Fibroblast of lung (primary cell): ENCODE measurements at places on chromosomes 12 and 14. TPM values are rescaled to one million over a fixed set of nuclear protein-coding genes. Genes with fewer than 3 reads are reported as not detected.

NTN4 gene
- total RNA-seq = 8.2 and 28.6 TPM in 2 replicates

TRHDE gene
- total RNA-seq = 5.9 and 7.3 TPM in 2 replicates

CLEC6A gene
- not detected in 2 replicates for total RNA-seq

ESR2 gene
- 0.26 and 0.66 TPM in 2 replicates for total RNA-seq

LMO3 gene
- total RNA-seq = under 0.01 and 0.50 TPM in 2 replicates

MYH7 gene
- not detected in 2 replicates for total RNA-seq

KRT81 gene
- not detected in 2 replicates for total RNA-seq

ZCCHC8 gene
- total RNA-seq = 20.5 and 23.8 TPM in 2 replicates

DHH gene
- total RNA-seq = under 0.01 TPM in 2 replicates

KRT74 gene
- not detected in 2 replicates for total RNA-seq

NELL2 gene
- 0.17 and 0.26 TPM in 2 replicates for total RNA-seq

TEX22 gene
- 0.33 and 0.51 TPM in 2 replicates for total RNA-seq

RNASE12 gene
- total RNA-seq = not detected in 2 replicates

CCDC196 gene
- not detected in 2 replicates for total RNA-seq

LMNTD1 gene
- total RNA-seq = not detected in 2 replicates

KRT73 gene
- not detected in 2 replicates for total RNA-seq

ENDOU gene
- 0.17 TPM in 1 of 2 replicates, not detected in the other for total RNA-seq

TAC3 gene
- 0.17 TPM in 1 of 2 replicates, not detected in the other for total RNA-seq

METTL3 gene
- total RNA-seq = 54.4 and 59.9 TPM in 2 replicates

PACS2 gene
- 36.2 and 52.5 TPM in 2 replicates for total RNA-seq

RIPK3 gene
- total RNA-seq = 0.26 and 0.33 TPM in 2 replicates

GLIPR1L1 gene
- under 0.01 TPM in 1 of 2 replicates, not detected in the other for total RNA-seq

IFNG-AS1 gene
- not detected in 2 replicates for total RNA-seq

GDF11 gene
- 3.1 and 4.3 TPM in 2 replicates for total RNA-seq

TMEM233 gene
- under 0.01 TPM in 2 replicates for total RNA-seq

RPL10L gene
- not detected in 2 replicates for total RNA-seq

OAS1 gene
- 1.8 and 3.6 TPM in 2 replicates for total RNA-seq

EPYC gene
- not detected in 2 replicates for total RNA-seq

CLEC1B gene
- not detected in 2 replicates for total RNA-seq

CABP1 gene
- total RNA-seq = under 0.01 TPM in 1 of 2 replicates, not detected in the other

ETNK1 gene
- total RNA-seq = 24.9 and 56.1 TPM in 2 replicates

PLEKHG7 gene
- not detected in 2 replicates for total RNA-seq

TUBA1C gene
- 121 and 164 TPM in 2 replicates for total RNA-seq

LRP1-AS gene
- not detected in 2 replicates for total RNA-seq

ANKRD33 gene
- total RNA-seq = under 0.01 TPM in 1 of 2 replicates, not detected in the other

STXBP6 gene
- 4.5 and 7.7 TPM in 2 replicates for total RNA-seq

CCDC197 gene
- not detected in 2 replicates for total RNA-seq

RALGAPA1 gene
- 34.5 and 45.5 TPM in 2 replicates for total RNA-seq

NPAS3 gene
- total RNA-seq = 0.26 and 0.50 TPM in 2 replicates

FGF6 gene
- total RNA-seq = not detected in 2 replicates

GPRC5A gene
- total RNA-seq = 2.3 and 4.8 TPM in 2 replicates

PRH2 gene
- not detected in 2 replicates for total RNA-seq

TEX52 gene
- not detected in 2 replicates for total RNA-seq

GALNT16 gene
- 8.5 and 9.6 TPM in 2 replicates for total RNA-seq
